ENCODE measurements at places on chromosomes 11 and 22. TPM values are rescaled to one million over a fixed set of nuclear protein-coding genes. Genes with fewer than 3 reads are reported as not detected.

GRCh38 chr22:49657275-49657973 is 170.2 kb downstream of the BRD1 start:
- no peaks in the 10 kb centered on the region for H3K36me3 ChIP-seq
- H3K4me1 ChIP-seq = no peaks in the 10 kb centered on the region
- no peak overlapping the region for H3K4me3 ChIP-seq
- no peaks in the 10 kb centered on the region for H3K27me3 ChIP-seq

GRCh38 chr11:121340032-121340580 is 47.5 kb downstream of the SC5D start:
- no peaks in the 10 kb centered on the region for H3K4me1 ChIP-seq
- no peak overlapping the region for H3K4me3 ChIP-seq
- H3K27me3 ChIP-seq = peaks cover 32% of the 10 kb centered on the region
- no peaks in the 10 kb centered on the region for H3K36me3 ChIP-seq
- no peak for DNase-seq

GRCh38 chr22:21681566-21682370 is 16.0 kb downstream of the PPIL2 start:
- DNase-seq = no peak
- H3K36me3 ChIP-seq = peaks cover 12% of the 10 kb centered on the region
- H3K27me3 ChIP-seq = no peaks in the 10 kb centered on the region
- H3K4me1 ChIP-seq = no peaks in the 10 kb centered on the region
- H3K4me3 ChIP-seq = no peak overlapping the region

DNA sequence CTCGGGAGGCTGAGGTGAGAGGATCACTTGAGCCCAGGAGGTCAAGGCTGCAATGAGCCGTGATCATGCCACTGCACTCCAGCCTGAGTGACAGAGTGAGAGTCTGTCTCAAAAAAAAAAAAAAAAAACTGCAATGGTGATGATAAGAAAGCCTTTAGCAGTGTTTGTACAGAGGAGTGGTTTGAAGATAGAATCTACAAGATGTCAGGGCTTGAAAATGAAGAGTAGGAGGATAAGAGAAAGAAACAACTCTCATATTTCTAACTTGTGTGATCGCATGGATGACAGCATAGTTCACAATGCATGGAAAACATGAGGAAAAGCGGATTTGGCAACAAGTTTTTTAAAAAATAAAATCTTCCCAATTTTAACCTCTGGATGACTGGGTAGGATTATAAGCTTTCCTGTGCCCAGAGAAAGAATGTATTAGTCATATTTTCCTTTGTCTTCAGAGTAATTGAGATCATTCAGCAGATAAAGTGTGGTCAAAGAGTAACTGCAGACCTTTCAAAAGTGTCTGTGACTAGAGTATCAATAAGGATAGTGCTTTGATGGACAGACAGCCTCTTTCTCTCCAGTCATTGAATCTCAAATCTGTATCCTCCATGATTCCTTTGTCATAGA is 328.1 kb downstream of the CASP12 start:
- H3K27me3 ChIP-seq = no peaks in the 10 kb centered on the region
- DNase-seq = peak; percentile 15
- no peaks in the 10 kb centered on the region for H3K4me1 ChIP-seq
- H3K4me3 ChIP-seq = no peak overlapping the region

DNA sequence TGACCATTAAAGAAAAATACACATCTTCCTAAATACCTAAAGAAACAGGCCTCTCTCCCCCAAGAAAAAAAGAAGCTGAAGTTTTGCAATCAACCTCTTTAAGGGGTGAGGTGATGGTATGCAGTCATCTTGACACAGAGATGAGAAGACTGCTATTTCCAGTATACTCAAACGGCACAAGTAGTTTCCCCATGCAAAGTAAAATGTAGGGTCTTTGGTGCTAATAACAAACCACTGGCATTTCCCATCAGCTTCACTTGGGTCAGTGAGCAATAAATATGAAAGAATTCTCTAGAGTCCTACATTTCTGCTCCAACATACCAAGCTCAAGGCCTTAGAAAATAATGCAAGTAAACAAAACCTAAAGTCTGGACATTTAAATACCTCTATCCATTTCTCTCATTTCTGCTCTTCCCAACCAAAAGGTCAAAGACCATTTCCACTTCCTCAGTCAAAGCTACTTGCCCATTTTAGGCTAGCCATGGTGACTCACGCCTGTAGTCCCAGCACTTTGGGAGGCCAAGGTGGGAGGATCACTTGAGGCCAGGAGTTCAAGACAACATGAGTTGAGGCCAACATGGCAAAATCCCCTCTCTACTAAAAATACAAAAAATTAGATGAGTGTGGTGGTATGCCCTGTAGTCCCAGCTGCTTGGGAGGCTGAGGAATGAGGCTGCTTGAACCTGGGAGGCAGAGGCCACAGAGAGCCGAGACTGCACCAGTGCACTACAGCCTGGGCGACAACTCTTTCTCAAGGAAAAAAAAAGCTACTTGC is 39.5 kb upstream of the CHRNA10 start:
- no peak overlapping the region for H3K4me3 ChIP-seq
- H3K27ac ChIP-seq = no peak overlapping the region
- no peaks in the 10 kb centered on the region for H3K4me1 ChIP-seq
- H3K36me3 ChIP-seq = peaks cover 42% of the 10 kb centered on the region

DNA sequence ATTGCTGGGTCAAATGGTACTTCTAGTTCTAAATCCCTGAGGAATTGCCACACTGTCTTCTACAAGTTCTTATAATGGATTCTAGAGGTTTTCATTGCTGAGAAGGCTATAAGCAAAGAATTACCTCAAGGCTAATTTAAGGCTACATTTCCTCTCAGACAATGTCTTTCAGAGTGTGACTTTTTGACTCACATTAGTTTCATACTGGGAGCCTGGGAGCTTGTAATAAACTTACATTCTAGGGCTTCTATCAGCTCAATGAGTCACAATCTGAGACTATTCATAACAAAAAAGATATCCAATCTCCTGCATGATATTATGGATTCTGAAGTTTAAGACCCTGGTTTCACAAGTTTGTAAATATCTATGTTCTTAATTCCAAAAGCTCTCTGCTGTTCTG is 408.7 kb downstream of the LRRC4C start:
- no peaks in the 10 kb centered on the region for H3K4me1 ChIP-seq
- H3K27me3 ChIP-seq = no peaks in the 10 kb centered on the region
- H3K27ac ChIP-seq = no peak overlapping the region
- no peak overlapping the region for H3K4me3 ChIP-seq
- no peaks in the 10 kb centered on the region for H3K36me3 ChIP-seq

DNA sequence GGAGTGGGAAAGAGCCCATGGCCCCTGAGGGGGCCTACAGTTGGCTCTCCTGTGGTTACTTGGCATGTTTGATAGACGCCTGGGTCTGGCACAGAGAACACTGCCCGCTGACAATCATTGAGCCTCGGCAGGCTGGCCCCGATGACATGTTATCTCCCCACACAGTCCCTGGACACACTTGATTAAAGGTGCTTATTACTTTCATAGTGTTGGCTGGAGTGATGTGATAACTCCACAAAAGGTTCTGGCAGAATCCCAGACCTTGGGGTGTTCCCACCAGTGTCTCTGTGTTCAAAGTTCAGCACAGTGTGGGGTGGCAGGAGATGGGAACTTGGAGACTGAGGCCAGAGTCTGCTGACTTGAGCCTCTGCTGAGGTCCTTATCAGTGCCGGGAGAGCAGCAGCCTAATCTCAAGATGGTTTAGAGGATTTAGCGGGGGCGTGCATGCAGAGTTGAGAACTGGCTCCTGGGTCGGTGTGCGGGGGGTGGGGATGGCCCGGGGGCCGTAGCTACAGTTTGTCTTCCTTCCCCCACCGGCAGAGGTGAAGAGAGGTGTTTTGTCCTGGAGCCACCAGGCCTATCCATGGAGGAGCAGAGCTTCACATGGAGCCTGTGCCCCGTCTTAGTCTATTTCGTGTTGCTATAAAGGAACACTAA is 22.5 kb downstream of the PARVB start:
- H3K4me3 ChIP-seq = no peak overlapping the region
- no peak for DNase-seq
- H3K36me3 ChIP-seq = no peaks in the 10 kb centered on the region
- no peaks in the 10 kb centered on the region for H3K27me3 ChIP-seq

C11orf87 gene
- polyA plus RNA-seq = 1.1 TPM

DNA sequence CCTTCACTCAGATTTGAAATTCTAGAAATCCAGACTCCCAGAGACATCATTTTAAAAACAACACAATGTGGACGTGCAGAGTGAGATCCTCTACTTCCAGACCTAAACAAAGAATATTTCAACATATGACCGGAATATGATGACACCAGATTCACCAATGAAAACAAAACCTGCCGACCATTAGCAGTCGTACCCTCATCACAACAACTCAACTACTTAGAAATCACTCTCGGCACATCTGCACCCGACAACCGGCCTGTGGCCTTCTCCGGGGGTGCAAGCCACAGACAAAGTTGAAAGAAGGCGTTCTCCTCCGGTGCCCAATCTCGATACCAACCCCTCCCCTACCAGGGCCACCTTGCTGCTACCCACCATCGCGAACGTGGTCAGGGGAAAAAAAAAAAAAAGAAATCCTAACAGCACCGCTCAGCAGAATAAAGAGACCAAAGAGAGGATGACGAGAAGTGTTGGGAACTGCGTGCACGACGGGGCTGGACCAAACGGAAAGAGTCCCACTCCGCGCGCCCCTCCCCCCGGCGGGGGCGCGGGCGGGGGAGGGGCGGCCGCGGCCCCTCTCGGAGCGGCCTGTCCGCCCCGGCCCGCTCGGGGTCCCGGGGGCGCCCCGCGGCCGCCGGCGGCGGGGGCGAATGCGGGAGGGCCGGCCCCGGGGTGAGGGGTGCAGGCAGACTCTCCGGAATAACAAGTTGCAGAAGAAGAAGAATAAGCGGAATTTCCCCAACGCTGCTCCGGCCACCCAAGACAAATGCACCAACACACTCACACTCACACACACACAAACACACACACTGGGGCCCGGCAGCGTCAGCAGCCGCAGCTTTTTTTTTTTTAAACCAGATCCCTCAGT is 1.7 kb downstream of the PHF21A start:
- H3K4me3 ChIP-seq = peak overlapping the region; percentile 92
- peaks cover 45% of the 10 kb centered on the region for H3K4me1 ChIP-seq
- peak overlapping the region; percentile 89 for H3K27ac ChIP-seq
- H3K36me3 ChIP-seq = no peaks in the 10 kb centered on the region

GRCh38 chr11:83221694-83222093 is 28.2 kb downstream of the ANKRD42 start:
- H3K36me3 ChIP-seq = no peaks in the 10 kb centered on the region
- no peak overlapping the region for H3K4me3 ChIP-seq
- H3K4me1 ChIP-seq = no peaks in the 10 kb centered on the region
- DNase-seq = no peak

SCN4B gene
- polyA plus RNA-seq = 0.39 TPM

DNA sequence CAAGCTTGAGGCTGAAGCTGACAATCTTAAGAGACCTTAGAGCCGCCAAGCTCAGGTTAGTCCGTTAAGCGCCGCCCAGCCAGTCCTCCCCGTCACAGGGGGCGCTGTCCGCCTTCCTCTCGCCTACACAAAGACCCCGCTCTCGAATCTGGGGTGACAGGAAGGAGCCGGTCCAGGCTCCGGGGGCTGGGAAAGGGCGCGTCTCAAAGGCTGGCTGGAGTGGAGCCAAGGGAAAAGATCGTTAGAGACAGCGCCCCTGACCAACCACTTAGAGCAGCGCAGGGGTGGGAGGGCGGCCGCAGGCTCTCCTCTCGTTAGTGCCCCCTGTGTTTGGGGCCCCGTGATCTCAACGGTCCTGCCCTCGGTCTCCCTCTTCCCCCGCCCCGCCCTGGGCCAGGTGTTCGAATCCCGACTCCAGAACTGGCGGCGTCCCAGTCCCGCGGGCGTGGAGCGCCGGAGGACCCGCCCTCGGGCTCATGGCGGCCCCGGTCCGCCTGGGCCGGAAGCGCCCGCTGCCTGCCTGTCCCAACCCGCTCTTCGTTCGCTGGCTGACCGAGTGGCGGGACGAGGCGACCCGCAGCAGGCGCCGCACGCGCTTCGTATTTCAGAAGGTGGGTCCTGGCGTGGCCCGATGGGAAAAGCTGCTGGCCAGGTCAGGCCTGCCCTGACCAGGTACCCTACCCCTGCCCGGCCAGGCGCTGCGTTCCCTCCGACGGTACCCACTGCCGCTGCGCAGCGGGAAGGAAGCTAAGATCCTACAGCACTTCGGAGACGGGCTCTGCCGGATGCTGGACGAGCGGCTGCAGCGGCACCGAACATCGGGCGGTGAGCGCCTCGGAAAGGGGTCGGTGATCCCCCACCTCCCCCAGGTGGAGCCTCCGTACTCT is at the start of gene MUS81:
Gene MUS81, plus strand, starts transcription at position 156 of the 887 bp plus-strand sequence. Its CDS starts 321 bp downstream, at position 477.
- peak within 1 kb of the TSS; percentile 78 for H3K4me3 ChIP-seq
- H3K27me3 ChIP-seq = no peaks in the 10 kb centered on the region
- peak; percentile 99 for DNase-seq
- peak within 1 kb of the TSS; percentile 99 for H3K27ac ChIP-seq
